Renal cortical epithelial cell (primary cell): ENCODE measurements at places on chromosomes 1 and 21.
A peak's percentile ranks its signal among the peaks of the same experiment; 100 is the strongest.

GRCh38 chr1:155167166-155168104 lies 5.7 kb downstream of the KRTCAP2 start:
- peak; percentile 72 for DNase-seq

DNA sequence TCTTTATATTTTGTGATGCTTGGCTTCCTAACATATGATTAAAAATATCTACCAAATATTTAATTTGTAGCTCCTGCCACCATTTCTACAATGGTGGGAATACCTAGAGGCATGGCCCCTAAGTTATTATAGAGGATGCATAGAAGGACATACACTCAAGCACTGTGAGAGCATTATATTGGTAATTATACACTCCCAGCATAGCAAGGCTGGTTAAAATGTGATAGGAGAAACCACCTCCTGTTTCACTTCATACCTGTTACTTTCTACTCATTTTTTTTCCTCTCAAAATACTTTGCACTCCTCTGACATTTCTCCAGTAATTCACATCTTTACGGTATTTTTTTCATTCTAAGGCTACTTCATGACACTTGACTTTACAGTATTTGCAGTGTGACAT lies 92.9 kb downstream of the HS2ST1 start:
- DNase-seq = no peak

DNA sequence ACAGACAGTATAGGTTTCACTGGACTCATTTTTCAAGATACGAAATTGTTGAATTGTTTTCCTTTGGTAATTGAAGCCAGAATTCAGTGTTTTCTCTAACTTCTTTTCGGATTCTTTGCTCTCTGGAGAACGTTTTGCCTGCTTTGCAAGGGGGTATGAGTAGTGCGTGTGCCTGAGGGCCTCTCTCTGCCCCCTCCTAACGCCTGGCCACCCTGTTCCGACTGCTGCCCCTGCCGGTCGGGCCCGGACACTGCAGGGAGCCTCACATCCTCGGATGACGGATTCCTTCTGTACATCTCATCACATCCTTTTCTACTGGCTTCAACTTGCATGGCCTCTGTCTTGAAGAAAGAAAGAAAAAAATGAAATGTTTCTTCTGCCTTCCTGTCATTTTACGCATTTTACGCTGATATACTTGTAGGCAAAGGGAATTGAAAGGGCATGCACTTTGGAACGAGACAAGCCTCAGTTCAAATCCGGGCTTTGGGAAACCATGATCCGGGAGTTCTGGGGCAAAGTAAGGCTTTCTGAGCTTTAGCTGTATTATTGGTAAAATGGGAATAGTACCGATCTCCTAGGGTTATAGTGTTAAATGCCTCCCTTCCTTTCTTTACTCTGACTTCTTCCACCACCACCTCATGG lies 65.1 kb downstream of the DISC1 start:
- DNase-seq = peak; percentile 5

DNA sequence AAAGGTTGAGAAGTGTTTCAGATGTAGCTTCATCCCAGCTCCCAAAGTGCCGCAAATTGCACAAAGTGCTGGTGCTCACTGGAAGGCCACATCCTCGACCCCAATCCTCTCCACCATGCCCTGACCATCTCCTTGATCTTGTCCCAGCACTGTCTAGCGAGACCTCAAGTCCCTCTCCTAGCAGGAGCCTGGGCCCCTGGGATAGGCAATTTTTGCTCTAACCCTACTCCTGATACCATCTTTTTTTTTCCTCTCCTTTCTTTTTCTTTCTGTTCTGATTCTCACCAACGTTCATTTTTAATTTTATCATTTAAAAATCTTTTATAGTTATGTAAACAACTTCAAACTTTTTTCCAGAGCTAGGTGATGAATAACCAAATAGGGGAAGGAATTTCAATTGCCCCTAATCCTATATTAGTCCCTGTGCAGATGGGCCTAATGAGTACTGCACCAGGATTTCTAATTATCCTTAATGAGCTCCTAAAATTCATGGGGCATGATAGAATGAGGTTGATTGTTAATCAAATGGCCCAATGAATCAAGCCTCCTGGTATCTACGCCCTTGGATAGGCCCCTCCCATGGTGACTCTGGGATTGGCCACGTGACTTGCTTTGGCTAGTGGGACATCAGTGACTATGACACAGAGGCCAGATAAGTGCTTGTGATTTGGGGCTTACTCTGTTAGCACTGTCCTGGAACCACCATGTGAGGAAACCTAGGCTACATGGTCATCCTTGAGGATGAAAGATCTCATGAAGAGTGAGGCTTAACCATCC lies 41.5 kb upstream of the TENT5B start:
- DNase-seq = no peak

DNA sequence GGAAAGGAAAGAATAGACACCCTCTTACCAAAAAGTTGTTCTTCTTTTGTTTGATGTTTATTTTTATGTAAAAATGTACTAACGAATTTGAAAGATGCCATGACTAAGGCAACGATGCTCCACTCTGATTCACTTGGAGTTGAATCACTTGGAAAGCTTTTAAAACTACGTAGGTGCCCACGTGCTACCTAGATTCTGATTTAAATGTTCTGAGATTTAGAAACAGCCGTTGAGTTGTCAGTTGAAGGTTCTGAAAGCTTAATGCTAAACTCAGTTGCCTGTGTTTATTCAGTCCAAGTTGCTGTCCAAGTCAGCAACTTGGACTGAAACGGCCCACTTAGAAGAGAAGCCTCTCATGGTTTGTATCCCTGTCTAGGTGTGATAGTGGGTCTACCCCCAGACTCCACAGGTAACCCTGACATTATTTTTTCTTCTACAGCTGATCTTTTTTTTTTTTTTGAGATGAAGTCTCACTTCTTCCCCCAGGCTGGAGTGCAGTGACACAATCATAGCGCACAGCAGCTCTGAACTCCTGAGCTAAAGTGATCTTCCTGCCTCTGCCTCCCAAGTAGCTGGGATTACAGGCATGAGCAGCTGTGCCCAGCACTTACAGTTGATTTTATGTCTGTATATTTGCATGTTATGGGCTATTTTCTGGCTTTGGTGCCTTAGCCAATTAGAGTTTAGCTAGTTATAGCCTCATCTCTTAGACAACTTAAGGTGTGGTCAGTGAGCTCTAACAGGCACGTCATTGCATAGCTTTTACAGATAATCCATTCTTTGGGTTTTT lies 1.4 kb upstream of the VAMP4 start:
- DNase-seq = peak; percentile 87

DNA sequence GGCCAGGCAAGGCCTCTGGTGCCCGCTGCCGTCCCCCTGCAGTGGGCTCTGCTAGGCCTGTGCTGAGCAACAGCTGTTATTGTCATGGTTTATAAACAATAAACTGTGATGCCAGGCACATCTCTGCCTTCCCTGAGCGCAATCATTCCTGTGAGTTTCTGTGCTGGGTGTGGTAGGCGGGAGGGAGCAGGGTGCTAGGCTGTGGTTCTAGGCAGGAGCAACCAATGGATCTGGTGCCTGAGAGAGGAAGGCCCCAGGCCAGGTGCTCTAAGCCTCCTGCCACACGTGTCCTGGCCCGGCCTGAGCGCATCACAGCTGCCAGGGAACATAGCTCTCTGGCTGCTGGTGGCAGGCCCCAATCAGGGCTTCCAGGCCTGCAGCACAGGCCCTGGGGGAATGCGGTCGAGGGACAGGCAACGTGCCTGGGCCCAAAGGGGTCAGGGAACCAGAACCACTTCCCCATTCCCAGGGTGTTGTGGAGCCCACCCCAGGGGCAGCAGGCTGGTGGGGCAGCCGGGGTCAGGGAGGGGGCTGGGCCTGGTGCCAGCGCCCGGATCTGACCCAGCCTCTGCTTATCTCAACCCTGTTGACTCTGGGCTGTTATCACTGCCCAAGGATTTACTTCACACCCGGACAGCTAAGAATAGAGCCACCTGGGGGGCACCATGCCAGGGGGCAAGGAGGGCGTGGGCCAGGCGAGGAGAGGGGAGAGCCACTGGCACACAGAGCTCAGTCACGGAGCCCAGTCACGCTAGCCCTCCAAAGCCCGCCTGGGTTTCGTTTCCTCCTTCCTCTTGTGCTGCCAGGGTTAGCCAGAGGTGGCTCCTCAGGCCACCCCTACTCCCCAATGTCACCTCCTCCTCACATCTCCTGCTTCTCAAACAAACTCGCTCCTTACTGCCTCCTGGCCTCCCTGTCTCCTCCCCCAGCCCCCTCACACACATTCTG lies 11.5 kb downstream of the TRIM46 start:
- DNase-seq = no peak

GRCh38 chr1:245484176-245484575 lies 329.4 kb downstream of the KIF26B start:
- DNase-seq = no peak
